ENCODE measurements at places on chromosomes 7 and 10.

DNA sequence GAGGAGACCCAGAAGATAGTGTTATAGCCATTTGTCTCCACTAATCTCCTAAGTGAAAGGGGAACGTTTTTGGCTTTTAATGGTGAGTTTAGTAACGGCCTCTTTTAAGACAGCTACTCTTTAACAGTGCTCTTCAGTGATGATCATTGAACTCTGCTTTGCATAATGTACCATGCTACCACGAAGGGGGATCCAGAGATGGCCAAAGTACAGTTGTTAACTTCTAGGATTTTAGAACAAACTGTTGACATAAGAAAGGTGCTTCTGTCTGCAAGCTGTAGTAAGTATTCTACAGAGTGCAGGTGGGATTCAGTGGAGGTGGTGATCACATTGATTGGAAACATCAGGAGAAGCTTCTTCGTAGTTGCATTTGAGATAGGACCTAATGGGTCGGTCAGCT lies 114.1 kb upstream of the RPA3 start:
- no peak for DNase-seq

- no peak for DNase-seq
Observed at GRCh38 chr7:36408589-36408988, 18.9 kb downstream of the ANLN start.

DNA sequence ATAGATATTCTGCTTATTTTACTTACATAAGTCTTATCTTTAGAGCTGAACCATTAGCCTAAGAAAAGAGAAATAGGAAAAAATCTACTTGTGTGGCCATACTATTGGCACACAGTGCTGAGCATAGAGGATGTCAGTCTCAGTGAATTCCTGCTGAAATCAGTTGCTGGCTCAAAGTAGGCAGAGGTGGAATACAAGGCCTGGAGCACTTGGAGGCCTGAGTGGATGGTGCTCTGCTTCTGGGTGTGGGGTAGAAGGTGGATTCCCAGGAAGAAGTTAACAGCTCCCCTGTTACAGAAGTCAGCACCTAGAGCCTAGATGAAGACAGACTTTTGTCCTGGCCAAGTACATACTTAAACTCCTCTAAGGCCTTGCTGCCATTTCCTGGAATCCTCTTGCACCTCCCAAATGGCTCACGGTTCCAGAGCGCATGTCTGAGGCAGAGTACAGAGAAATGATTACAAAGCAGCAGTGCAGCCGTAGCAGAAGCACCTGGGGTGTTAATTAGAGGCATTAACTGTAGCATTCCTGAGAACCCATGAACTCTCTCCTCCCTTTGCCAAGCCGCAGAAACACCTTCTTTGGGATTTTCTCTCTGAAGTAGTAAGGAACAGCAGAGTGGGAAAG lies 18.0 kb upstream of the XPNPEP1 start:
- no peak for DNase-seq

DNA sequence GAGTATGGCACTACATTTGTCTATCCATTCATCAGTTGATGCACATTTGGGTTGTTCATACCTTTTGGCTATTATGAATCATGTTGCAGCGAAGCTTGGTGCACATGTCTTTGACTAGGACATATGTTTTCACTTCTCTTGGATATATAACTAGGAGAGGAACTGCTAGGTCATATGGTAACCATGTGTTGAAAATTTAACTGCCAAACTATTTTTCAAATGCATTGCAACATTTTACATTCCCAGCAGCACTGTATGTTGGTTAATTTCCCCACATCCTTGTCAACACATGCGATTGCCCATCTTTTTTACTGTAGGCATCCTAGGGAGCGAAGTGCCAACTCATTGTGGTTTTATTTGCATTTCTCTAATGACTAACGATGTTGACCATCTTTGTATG lies 183.4 kb downstream of the PRKCQ start:
- no peak for DNase-seq

DNA sequence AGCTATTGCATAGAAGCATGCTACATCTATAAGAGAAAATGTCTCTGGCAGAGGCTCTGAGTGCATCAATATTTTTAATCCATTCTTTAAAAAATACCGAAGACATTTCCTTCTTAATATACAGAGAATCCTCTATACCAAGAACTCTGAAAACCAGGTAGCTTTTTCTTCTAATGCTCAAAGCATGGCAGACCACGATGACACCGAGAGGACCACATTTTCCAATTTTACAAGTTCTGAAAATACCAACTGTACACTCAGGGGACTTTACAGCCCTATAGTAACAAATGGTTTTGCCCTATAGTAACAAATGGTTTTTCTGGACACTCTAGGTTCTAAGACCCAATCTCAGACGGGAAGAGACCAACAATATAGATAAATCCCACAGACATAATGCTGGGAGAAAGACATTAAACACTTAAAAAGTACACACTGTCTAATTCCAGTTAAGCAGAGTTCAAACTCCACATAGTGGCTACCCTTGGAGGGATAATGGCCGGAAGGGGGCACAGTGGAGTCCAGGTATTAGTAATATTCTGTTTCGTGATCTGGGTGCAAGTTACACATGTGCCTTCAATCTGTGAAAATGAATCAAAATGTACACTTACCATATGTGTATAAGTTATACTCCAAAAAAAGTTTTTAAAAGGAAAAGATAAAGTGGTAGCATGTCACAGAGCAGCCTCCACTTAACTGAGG lies 26.2 kb downstream of the CCDC6 start:
- DNase-seq, result no peak

DNA sequence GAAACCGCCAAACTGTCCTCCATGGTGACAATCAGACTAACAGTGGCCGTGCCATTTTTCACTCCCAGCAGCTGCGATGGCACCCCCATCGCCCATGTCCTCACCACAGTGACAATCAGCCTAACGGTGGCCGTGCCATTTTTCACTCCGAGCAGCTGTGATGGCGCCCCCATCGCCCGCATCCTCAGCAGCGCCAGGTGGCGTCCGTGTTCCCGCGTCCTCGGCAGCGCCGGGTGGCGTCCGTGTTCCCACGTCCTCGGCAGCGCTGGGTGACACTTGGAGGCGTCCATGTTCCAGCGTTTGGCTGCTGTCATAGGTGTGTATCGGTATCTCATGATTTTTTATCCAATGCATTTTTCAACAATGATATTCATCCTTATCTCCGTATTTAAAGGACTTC lies 267.3 kb downstream of the PTPRN2 start:
- DNase-seq, result no peak

DNA sequence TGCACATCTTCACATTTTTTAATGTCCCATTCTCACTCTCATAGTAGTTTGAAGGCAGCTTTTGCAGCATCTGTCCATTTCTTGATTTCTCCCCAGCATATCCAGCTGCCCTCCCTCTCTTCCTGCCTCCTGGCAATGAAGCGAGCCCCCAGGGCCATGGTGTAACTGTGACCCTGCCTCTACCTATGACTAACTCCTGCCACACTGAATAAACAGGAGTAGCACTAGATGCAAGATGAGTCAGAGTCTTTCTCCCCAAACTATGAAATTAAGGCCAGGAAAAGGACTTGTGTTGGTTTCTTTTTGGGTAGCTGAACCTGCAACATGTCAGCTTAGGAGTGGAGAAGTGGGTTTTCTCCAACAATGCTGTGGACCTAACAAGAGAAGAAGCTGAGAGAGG lies 329.0 kb downstream of the RNLS start:
- no peak for DNase-seq

GRCh38 chr7:91357379-91357778 lies 93.1 kb downstream of the FZD1 start:
- no peak for DNase-seq

GRCh38 chr10:103677486-103678177 lies 177.7 kb downstream of the SH3PXD2A start:
- DNase-seq, result no peak

DNA sequence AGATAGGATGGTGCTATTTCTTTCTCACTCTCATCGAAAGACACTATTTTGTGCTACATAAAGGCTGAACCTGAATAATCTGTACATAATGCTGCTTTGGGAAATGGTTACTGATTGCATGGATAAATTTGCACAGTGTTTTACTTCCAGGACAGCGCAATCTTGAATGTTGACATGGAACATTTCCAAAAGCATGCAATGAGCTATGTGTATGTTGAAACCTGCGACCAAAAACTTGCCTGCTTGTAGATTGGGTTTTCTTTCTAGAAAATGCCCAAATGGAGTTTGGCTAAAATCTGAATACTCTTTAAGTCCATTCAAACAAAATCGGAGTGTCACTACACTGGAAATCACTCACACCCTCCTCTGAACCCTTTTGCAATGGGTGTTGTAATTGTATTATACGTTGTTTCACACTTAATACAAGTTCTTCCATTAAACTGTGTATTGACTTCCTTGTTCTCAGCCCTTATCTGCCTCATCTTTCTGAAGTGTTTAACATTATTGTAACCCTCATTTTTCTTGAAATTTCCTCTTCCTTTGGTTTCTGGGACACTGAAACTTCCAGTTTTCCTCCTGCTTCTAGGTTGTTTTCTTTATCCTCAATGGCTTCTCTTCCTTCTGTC lies 73.7 kb upstream of the CAPZA2 start:
- no peak for DNase-seq

DNA sequence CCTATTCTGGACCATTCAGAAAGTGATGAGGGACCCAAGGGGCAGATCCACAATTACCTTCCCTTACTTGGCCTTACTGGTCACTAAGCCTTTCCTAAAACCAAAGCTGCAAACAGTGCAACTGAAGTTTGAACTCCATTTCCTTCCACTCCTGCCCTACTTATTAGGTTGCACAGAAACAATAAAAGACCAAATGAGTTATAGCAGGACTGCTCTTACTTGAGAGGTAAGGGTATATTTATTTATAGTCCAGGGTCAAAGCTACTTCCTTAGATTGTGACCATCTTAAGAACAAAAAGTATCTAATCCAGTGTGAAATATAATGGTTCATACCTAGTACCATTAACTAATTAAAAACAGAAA lies 27.0 kb downstream of the CDK6 start:
- DNase-seq, result no peak

DNA sequence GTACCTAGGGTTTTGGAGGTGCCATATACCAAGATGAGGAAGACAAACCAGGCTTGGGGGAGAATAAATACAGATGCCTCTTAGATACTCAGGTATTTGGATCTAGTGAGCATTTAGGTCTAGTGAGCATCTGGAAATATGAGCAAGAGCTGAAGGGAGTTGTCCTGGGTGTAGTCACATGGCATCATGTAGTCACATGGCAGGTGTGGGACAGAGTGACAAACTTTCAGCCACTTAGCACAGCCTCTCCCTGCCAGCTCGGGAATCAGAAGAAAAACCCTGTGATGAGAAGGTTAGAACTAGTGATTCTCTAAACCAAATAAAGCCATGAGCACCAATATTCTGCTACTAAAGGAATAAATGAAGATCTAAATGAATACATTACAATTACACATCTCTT lies 24.3 kb downstream of the RGR start:
- no peak for DNase-seq

DNA sequence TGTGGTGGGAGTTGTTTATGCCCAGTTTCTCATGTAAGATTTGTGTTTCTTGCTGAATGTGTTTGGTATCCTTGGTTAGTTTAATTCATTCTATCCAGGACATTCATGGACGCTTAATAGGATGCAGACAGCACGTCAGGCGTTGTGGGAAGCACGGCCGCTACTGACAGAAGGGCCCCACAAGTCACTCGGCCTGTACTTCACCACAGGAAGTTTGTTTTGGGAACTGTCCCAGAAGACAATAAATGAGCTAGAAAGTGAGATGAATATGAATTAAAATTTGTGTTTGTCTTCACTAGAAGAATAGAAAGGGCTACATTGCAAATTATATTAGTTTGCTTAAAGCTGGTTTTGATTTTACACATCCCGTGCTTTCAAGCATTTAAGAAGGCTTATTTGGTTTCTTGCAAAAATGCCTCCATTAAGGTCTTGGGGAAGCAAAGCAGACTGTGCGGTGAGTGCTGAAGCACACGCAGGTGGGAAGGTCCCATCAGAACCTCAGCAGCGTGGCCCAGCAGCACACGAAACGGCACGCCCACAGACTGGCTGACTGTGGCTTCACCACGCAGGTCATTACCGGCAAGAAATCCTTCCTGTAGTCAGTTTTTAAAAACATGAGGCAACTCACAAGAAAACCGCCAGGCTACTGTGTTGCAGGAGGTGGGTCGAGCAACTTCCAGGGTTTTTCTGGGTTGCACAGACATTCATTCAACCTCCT lies 74.1 kb downstream of the VIPR2 start:
- DNase-seq, result no peak

- no peak for DNase-seq
Observed at GRCh38 chr10:123301077-123301857, 147.1 kb downstream of the BUB3 start.

DNA sequence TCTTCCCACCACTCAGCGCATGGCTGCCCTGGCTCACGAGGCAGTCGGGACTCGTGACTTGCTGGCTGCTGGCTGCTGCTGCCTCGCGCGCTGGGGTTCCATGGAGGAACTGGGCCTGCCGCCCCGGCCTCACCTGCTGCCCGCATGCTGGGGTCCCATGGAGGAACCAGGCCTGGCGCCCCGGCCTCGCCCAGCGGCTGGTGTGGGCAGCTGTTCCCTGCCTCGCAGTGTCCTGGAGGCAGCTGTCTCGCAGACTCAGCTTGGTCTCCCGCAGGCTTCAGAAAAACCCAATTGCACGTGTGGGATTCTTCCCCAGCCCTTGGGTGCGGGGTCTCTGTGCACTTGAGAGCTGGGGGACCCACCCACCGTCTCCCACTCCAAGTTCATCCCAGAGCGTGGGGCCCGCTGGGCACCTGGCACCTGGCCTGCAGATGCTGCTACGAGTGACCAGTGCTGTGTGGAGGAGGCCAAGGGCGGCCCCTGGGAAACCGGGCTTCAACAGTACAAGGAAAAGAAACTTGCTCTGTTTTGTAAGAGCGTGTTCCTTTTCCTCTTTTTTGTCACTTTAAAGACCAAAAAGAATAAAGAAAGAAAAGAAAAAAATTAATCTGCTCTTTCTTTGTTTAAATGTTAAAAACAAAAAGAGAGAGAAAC lies 20.4 kb downstream of the PWWP2B start:
- DNase-seq, result no peak

GRCh38 chr7:55110993-55111361 lies 92.2 kb downstream of the EGFR start:
- no peak for DNase-seq

DNA sequence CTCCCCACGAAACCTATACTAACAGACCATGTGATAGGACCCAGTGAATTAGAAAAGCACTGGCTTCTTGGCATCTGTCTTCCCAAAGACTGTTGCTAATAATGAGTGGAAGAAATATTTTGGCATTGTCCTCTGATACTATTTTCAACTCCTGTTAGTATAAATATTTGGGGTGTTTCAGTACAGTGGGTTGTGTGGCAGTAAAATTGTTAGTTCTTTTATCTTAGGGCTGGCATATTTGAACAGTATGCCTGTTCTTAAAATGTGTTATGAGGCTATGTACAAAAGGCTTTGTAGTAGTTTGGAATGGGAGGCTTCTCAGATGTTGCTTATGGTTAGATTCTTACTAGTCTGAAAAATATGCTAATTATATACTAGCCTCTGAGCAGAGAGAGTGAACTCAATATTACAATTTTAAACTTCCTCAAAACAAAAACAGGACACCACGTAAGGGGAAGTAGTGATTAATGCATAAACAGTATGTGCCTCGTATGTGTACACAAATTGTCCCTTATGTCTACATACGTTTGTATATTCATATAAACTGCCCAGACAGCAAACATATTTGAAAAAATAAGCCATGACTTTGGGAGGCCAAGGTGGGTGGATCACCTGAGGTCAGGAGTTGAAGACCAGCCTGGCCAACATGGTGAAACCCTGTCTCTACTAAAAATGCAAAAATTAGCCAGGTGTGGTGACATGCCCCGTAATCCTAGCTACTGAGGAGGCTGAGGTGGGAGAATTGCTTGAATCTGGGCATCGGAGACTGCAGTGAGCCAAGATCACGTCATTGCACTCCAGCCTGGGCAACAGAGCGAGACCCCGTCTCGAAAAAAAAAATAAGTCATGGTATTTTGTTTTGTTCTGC lies 115.4 kb downstream of the ARID5B start:
- no peak for DNase-seq
